ENCODE measurements at places on chromosomes 12 and 14. TPM values are rescaled to one million over a fixed set of nuclear protein-coding genes. Genes with fewer than 3 reads are reported as not detected.
A peak's percentile ranks its signal among the peaks of the same experiment; 100 is the strongest.

DNA sequence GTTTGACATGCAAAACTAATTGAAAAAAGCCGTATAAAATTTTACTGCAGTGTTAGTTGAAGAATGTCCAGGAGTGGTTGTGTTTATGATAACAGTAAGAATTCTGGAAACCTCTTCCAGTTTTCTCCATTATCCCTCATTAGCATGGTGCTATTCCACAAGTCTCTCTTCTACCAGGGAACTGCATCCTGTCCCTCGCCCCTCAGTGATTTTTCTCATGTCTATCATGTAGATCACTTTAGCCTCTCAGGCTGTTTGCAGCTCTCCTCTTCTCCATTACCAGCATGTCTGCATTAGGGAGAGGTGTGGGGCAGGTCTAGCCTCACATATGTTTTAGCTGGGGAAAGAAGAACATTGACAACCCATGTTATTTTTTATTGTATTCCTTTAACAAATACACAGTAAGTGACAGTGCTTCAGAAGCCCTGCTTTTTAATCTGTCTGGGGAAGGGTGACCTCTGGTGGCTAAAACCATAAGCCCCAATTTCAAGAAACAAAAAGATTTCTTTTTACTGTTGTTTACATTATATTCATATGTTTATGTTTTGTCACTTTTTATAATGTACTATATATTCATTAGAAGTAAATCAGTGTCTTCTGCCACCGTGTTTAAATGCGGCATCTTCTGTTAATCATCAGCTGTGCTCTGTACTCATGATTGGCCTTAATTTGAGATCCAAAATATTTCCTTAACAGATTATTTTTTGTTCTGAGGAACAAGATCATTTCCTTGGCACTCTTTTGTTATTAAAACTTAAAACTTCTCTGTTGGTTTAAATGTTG, 70.7 kb downstream of the RASSF8 start:
- peaks cover 2% of the 10 kb centered on the region for H3K4me1 ChIP-seq
- H3K27me3 ChIP-seq = no peaks in the 10 kb centered on the region
- H3K36me3 ChIP-seq = no peaks in the 10 kb centered on the region
- peak; percentile 73 for DNase-seq
- H3K4me3 ChIP-seq = no peak overlapping the region

- H3K4me3 ChIP-seq = no peak overlapping the region
- no peak overlapping the region for H3K27ac ChIP-seq
- peaks cover 53% of the 10 kb centered on the region for H3K36me3 ChIP-seq
Measured at GRCh38 chr12:45415393-45415817, 199.5 kb downstream of the ANO6 start.

DNA sequence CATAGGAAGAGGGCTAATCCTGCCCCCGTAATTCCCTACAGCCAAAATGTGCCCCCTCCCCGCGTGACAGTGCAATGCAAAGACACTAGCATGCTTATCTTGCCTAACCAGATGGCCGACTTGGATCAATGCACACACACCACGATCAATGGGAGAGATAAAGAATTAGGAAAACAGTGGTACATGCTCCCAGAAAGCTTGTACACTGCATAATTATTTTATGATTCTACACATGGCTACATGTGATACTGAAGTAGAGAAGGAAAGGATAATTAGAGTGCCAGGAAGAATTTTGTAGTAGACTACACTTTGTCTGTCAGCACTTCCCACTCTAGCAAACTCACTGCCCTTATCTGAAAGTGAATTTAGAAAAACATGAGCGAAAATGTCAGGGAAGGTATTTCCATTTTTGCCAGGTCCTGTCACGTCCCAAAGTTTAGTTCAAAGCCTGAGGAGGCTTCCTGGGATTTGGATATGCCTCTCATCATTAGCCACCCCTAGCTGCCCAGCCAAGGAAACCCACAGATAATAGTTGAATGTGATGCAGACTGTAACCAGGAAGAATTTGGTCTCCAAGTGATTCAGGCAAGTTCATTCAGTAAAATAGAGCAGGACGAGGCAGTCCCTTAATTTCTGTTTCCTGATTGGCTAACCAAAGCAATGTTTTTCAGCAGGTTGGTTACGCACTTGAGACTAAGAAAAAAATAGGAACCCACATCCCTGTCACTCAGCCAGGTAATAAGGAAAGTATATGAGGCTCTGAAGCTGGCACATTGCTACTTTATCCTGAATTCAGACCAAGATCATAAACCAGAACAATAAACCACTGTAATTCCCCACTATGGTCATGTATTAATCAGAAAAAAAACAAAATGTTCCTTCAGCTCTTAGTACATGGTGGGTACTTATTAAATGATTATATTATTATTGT, 199.6 kb upstream of the OTX2 start:
- no peaks in the 10 kb centered on the region for H3K36me3 ChIP-seq
- no peaks in the 10 kb centered on the region for H3K27me3 ChIP-seq
- no peak overlapping the region for H3K4me3 ChIP-seq

- H3K4me3 ChIP-seq = no peak overlapping the region
- peaks cover 22% of the 10 kb centered on the region for H3K36me3 ChIP-seq
- no peak for DNase-seq
- no peaks in the 10 kb centered on the region for H3K27me3 ChIP-seq
Measured at GRCh38 chr14:75705014-75705413, 44.0 kb downstream of the TTLL5 start.

DNA sequence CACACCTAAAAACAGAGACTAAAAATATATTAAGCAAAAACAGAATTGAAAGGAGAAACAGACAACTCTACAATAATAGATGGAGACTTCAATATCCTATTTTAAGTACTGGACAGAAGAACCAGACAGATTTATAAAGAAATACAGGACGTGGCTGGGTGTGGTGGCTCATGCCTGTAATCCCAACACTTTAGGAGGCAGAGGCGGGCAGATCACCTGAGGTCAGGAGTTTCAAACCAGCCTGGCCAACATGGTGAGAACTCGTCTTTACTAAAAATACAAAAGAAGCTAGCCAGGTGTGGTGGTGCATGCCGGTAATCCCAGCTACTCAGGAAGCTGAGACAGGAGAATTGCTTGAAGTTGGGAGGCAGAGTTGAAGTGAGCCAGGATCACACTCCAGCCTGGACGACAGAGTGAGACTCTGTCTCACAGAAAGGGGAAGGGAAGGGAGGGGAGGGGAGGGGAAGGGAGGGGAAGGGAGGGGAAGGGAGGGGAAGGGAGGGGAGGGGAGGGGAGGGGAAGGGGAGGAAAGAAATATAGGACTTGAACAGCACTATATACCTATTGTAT, 53.0 kb downstream of the CDK17 start:
- no peak overlapping the region for H3K4me3 ChIP-seq
- H3K4me1 ChIP-seq = peaks cover 5% of the 10 kb centered on the region
- peaks cover 3% of the 10 kb centered on the region for H3K36me3 ChIP-seq
- H3K27me3 ChIP-seq = no peaks in the 10 kb centered on the region
- peak overlapping the region; percentile 7 for H3K27ac ChIP-seq

GRCh38 chr14:65805113-65805473, 392.6 kb downstream of the FUT8 start:
- no peak overlapping the region for H3K4me3 ChIP-seq
- peaks cover 8% of the 10 kb centered on the region for H3K27me3 ChIP-seq
- no peak for DNase-seq
- no peaks in the 10 kb centered on the region for H3K36me3 ChIP-seq
- H3K4me1 ChIP-seq = no peaks in the 10 kb centered on the region

GRCh38 chr12:646442-647384, 16.5 kb downstream of the NINJ2 start:
- peaks cover 38% of the 10 kb centered on the region for H3K4me1 ChIP-seq
- no peaks in the 10 kb centered on the region for H3K27me3 ChIP-seq
- H3K36me3 ChIP-seq = no peaks in the 10 kb centered on the region
- DNase-seq = peak; percentile 94

DNA sequence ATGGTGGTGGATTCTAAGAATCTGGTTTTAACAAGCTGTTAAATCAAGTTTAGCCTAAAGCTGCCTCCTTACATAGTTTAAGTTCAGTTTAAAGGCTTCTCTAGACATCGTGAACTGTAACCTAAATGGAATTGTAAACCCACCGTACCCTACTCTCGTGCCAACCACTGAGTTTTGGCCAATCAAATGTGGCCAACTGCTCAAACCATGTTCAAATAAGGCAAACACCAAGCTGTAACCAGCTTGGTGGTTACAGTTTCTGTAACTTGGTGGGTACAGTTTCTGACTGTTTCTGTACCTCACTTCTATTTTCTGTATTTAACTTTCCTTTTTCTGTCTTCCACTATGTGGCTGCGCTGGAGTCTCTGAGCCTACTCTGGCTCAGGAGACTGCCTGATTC, 131.9 kb upstream of the DDHD1 start:
- H3K36me3 ChIP-seq = no peaks in the 10 kb centered on the region
- H3K4me1 ChIP-seq = no peaks in the 10 kb centered on the region
- H3K27ac ChIP-seq = no peak overlapping the region
- no peaks in the 10 kb centered on the region for H3K27me3 ChIP-seq
- H3K4me3 ChIP-seq = no peak overlapping the region
- no peak for DNase-seq

- no peak overlapping the region for H3K4me3 ChIP-seq
- no peak overlapping the region for H3K27ac ChIP-seq
- peaks cover 41% of the 10 kb centered on the region for H3K36me3 ChIP-seq
- no peaks in the 10 kb centered on the region for H3K4me1 ChIP-seq
- H3K27me3 ChIP-seq = no peaks in the 10 kb centered on the region
- DNase-seq = no peak
Measured at GRCh38 chr12:108547686-108548085, 13.3 kb downstream of the SART3 start.

GRCh38 chr12:26853303-26854030, 20.5 kb upstream of the ITPR2 start:
- no peak overlapping the region for H3K27ac ChIP-seq
- DNase-seq = peak; percentile 79
- H3K36me3 ChIP-seq = no peaks in the 10 kb centered on the region
- no peak overlapping the region for H3K4me3 ChIP-seq

GRCh38 chr12:62703011-62703380, 232.0 kb downstream of the PPM1H start:
- peak overlapping the region; percentile 83 for H3K27ac ChIP-seq
- DNase-seq = peak; percentile 30
- H3K4me3 ChIP-seq = no peak overlapping the region

DNA sequence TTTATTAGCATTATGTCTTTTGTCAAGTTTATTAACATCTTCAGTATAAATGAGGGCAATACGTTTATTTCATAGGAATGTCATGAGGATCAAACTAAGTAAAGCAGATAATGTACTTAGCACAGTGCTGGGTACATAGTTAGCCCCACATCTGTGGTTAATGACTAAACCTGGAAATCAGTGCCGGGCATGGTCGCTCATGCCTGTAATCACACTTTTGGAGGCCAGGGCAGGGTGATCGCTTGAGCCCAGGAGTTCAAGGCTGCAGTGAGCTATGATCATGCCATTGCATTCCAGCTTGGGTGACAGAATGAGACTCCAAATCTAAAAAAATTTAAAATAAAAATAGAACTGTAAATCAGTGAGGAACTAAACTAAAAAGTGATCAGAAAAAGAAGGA, 44.8 kb upstream of the GUCY2C start:
- no peaks in the 10 kb centered on the region for H3K27me3 ChIP-seq
- no peaks in the 10 kb centered on the region for H3K4me1 ChIP-seq
- no peak overlapping the region for H3K27ac ChIP-seq
- DNase-seq = no peak
- H3K36me3 ChIP-seq = no peaks in the 10 kb centered on the region
- no peak overlapping the region for H3K4me3 ChIP-seq

DNA sequence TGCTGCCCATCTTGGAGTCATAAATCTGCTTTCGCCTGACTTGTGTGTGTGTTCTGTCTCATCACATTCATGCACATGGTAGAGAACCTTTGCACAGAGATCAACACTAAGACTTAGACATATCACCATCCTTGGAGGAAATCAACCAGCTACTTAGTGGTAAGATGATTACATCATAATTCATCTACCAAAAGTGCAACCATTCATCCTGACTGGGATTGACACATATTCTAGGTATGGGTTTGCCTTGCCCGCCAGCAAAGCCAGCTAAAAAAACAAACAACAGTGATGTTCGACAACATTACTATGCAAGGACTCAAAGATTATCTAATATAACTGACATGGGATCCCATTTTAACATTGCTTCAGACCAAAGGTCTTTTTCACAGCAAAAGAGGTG, 228.7 kb downstream of the NUAK1 start:
- no peak overlapping the region for H3K27ac ChIP-seq
- no peak overlapping the region for H3K4me3 ChIP-seq

DNA sequence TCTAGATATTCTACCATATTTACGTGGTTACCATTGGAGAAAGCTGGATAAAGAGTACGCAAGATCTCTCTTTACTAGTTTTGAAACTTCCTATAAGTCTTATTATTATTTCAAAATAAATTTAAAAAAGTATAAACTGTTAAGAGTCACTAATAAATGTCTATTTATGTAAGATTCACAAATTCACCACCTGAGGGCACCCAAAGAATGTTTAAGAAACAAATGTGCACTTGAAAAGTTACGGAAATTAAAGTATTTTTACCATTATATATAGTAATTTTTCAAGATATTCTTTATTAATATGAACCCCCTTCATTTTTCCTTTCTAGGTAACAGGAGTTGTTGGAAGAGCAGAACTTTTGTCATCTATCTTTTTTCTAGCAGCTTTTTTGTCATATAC, 11.9 kb downstream of the TMTC3 start:
- H3K27me3 ChIP-seq = no peaks in the 10 kb centered on the region
- no peak overlapping the region for H3K27ac ChIP-seq
- peak; percentile 50 for DNase-seq
- no peaks in the 10 kb centered on the region for H3K4me1 ChIP-seq

DNA sequence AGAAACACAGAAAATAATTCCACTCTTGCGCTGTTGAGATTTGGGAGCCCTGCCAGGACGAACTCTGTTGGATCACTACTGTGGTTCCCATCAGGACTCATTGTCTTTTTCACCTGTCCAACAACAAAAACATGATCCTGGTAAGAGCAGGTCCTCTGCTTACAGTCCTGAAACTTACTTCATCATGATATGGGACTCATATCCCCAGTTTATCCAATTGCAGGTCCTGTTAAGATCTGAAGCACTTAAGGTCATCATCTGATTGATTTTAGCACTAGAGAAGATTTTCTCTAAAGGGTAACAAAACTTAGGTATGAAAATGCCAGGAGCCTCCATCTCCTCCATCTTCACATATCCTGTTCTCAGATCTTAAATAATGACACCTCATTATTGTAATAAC, at the start of gene OR6S1:
OR6S1 (minus strand) TSS at position 101 of the 400 bp plus-strand sequence; CDS start at position 101, 0 bp downstream.
- DNase-seq = no peak
- peaks cover 8% of the 10 kb centered on the region for H3K27me3 ChIP-seq
- no peaks in the 10 kb centered on the region for H3K36me3 ChIP-seq
- no peak within 1 kb of the TSS for H3K27ac ChIP-seq
- H3K4me3 ChIP-seq = no peak within 1 kb of the TSS
- H3K4me1 ChIP-seq = no peaks in the 10 kb centered on the region

- no peak overlapping the region for H3K27ac ChIP-seq
- no peaks in the 10 kb centered on the region for H3K36me3 ChIP-seq
- H3K4me3 ChIP-seq = no peak overlapping the region
- peak; percentile 62 for DNase-seq
Measured at GRCh38 chr14:59755409-59756135, 115.0 kb downstream of the RTN1 start.

GRCh38 chr12:50066402-50066801, 9.0 kb downstream of the ASIC1 start:
- peak; percentile 71 for DNase-seq
- H3K4me3 ChIP-seq = no peak overlapping the region
- H3K27ac ChIP-seq = no peak overlapping the region
- peaks cover 59% of the 10 kb centered on the region for H3K4me1 ChIP-seq
- peaks cover 2% of the 10 kb centered on the region for H3K36me3 ChIP-seq
- H3K27me3 ChIP-seq = no peaks in the 10 kb centered on the region

The GARIN6 gene
- polyA plus RNA-seq = not detected

The NKX2-1 gene
- not detected for polyA plus RNA-seq

The GPR68 gene
- 0.83 TPM for polyA plus RNA-seq

The AICDA gene
- polyA plus RNA-seq = 0.09 TPM

The LPAR5 gene
- polyA plus RNA-seq = 1.6 TPM

The SERPINA3 gene
- polyA plus RNA-seq = 0.18 TPM

The CCDC184 gene
- polyA plus RNA-seq = 1.4 TPM

The SLC38A4 gene
- 6.0 TPM for polyA plus RNA-seq

The IQSEC3 gene
- polyA plus RNA-seq = 4.8 TPM

The KCNH3 gene
- 2.0 TPM for polyA plus RNA-seq

The PPP1R1A gene
- polyA plus RNA-seq = 23.1 TPM

The TAS2R50 gene
- not detected for polyA plus RNA-seq
